ENCODE measurements at places on chromosomes 5 and 9.

DNA sequence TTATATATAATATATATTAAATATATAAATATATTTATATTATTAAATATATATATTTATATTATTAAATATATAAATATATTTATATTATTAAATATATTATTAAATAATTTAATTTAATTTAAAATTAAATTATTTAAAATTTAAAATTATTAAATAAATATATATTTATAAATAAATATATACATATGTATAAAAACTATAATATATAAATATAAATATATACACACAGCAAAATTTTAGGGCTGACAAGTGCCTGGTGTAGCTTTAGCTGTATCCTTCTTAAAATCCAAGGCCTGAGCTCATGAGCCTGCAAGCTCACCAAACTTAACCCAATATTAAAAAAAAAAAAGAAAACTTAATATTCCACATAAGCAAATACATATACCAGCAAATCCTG, 53.2 kb downstream of the UBAP2 start:
- no peak for DNase-seq

GRCh38 chr9:86945728-86946200, 1.5 kb downstream of the GAS1 start:
- no peak for DNase-seq

DNA sequence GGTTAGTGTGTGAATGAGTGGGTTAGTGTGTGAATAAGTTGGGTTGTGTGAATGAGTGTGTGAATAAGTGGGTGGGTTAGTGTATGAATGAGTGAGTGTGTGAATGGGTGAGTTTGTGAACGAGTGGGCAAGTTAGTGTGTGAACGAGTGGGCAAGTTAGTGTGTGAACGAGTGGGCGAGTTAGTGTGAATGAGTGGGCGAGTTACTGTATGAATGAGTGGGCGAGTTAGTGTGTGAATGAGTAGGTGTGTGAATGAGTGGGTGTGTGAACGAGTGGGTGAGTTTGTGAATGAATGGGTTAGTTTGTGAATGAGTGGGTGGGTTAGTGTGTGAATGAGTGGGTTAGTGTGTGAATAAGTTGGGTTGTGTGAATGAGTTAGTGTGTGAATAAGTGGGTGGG, 34.7 kb downstream of the NKD2 start:
- DNase-seq: no peak

- DNase-seq: no peak
Measured at GRCh38 chr5:96963267-96963666, 27.4 kb downstream of the LNPEP start.

- no peak for DNase-seq
Measured at GRCh38 chr5:146751054-146751453, 127.5 kb downstream of the PPP2R2B start.

DNA sequence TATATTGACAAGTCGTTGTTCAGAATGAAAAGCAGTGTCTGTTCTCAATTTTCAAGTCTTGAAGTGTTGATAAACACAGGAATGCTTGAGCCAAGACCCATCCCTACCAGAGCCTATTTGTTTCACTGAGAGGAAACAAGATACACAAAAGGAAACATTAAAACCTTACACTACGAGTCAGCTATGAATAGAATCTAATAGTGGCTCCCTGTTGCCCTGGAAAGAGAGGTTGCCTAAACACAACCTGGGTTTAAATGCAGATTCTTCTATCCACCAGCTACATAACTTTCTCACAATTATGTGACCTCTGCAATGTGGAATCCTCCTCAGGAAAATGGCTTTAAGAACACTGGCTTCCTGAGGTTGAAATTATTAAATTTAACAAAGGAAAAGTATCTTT, 29.1 kb upstream of the BNC2 start:
- DNase-seq: no peak

Data from CD4-positive, alpha-beta T cell treated with Interleukin-15 for 1 hour (primary cell).